Left lung (tissue), 14 donors: ENCODE measurements at places on chromosomes 4 and X.

DNA sequence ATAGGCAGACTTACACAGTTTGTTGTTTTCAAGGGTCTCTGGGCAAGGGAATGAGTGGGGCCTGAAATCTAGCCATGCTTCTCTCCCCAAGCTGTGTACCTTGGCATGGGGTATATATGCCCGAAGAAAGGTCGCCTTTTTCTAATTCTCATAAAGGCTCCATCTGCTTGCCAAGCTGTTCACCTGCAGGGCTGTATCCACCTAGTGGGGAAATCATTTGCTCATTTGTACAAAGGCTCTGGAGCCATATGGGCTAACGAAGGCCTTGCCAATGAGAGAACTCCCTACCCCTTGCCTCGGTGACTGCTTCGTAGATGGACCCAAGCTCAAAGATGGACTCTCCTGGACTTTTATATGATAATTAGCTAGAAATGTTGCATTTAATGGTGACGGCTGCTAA, 1097.0 kb downstream of the PDHA2 start:
- no peak for DNase-seq

DNA sequence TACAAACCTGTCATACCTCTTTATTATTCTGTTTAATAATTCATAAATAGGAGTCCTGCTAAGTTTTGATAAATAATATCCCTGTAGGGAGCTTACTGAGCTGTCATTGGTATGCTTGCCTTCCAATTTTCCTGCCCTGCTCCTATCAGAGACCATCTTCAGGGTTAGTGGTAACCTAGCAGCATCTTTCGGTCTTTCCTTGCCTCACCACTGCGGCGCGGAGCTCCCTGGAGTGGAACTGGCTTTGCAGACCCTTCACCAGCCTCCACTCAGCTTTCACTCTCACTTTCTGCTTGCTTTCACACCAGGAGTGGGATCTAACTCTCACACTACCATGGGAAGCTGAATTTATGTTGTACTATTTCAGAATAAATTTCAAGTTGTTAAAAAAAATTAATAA, 481.7 kb upstream of the ATOH1 start:
- no peak for DNase-seq

- no peak for DNase-seq
These were observed 20.8 kb downstream of the FGFRL1 start for GRCh38 chr4:1031956-1032795.

GRCh38 chr4:82124365-82124764, 249.4 kb downstream of the HNRNPD start:
- DNase-seq = no peak

DNA sequence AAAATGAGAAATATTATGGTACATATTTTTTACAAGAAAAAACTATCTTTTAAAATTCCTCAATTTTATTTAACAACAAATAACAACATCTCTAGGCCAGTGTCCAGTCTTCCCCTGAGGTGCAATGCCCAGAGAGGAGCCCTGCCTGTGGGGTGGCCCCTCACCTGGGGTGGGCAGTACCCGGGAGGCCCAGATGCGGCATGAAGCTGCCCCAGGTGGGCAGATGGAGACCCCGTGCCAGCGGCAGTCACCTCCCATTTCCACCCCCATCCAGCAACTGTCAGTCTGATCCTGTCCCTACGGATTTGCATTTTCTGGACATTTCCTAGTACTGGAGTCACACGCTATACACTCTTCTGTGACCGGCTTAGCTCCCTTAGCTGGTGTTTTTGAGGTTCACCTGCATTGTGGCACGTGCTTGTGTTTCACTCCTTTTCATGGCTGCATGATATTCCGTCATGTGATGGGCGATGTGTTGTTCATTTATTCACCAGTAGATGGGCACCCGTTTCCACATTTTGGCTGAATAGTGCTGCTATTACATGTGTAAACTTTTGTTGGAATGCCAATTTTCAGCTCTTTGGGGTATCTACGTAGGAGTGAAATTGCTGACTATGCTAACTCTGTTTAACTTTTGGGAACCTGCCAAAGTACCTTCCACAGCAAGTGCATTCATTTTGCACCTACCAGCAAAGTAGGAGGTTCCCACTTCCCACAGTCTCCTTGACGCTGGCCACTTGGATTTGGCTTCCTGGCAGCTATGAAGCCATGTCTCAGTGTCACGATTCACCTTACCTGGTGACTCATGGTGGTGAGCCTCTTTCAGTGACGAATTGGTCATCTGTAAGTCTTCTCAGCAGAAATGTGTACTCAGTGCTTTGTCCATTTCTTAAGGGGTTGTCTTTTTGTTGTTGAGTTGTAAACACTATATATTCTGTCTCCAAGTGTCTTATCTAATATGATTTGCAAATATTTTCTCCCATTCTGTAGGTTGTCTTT, 11.7 kb upstream of the MAEA start:
- no peak for DNase-seq

DNA sequence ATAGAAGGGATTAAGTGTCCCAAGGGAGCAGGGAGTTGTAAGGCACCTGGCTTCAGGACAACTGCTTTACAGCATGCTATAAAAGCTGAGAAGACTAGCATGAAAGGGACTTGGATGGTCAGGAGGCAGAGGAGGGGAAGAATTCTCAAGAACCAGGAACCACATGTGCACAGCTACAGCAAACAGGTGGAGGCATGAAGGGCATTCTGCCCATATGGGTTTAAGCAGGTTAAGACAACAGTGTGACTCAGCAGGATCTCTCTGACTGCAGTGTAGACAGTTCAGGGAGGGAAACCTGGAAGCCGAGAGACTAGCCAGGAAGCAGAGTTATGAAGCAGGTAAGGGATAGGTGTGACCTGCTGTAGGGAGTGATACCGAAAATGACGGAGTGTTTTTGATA, 117.0 kb downstream of the DHRSX start:
- DNase-seq = no peak

DNA sequence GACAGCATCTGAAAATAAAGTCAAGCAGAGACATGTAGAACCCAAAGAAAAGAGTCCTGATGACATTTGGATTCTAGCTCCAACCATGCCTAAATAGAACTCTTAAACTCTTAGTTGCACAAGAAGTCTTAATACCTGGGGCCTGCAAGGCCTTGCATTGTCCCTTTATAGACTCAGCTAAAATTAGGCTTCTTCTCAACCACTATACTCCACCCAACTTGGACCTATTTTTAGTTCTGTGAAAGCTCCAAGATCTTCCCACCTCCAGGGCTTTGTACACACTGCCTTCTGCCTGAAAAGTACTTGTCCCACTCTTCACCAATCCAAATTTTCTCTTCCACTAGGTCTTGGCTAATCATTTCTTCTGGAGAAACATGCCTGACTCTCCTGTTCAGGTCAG, 36.5 kb downstream of the PLK4 start:
- DNase-seq = no peak

GRCh38 chr4:66216252-66216651, 546.0 kb upstream of the EPHA5 start:
- no peak for DNase-seq

DNA sequence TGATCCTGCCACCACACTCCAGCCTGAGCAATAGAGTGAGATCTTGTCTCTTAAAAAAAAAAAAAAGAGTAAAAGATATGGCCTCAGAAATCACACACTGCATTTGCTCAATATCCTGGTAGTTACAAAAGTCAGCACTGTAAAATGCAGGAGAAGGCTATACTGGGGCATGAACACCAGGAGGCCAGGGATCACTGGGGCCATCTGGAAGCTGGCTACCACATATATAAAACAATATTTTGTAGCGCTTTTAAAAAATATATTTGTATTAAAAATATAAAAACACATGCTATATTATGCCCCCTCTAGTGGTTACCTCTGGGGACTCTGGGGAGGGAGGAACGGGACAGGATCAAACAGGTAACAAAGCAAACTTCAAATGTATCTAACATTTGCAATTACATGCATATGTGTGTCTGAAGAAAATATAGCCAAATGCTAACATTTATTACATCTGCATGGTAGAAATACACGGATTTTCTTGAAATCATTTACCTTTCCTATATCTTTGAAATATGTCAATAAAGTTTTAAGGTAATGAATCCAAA, 4.0 kb downstream of the C4orf46 start:
- DNase-seq = no peak

GRCh38 chrX:55340896-55341433, 76.2 kb upstream of the PAGE3 start:
- no peak for DNase-seq

DNA sequence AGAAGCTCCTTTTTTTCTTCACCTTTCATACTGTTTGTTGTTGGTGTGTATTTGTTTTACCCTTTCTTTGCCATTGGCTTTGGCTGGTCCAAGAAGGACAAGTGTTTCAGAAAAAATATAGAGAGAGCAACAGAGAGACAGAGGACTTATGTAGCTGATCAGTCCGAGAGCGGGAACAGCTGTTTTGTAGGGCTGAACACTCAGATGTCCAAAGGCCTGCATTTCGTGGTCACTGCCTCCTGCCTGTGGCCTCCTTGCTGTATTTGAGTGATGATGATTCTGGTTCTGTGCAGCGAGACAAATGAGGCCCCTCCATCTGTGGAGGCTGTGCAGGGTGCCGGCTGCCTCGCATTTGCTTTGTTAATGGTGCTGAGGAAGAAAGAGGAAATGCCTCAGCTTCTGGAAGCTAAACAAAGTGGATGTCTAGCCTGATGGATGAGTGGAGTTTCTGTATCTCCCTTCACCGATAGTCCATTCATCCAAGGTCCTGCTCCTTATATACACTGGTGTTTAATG, 19.8 kb upstream of the STOX2 start:
- DNase-seq = no peak

GRCh38 chrX:2767631-2768455, 16.0 kb downstream of the XG start:
- DNase-seq = no peak

- DNase-seq = peak; percentile 51
These were observed 145.8 kb upstream of the ATP6AP2 start for GRCh38 chrX:40434947-40435346.
